ENCODE measurements at places on chromosomes 7 and 10.

GRCh38 chr10:47034441-47035051 lies 123.3 kb downstream of the PTPN20 start:
- DNase-seq: no peak

DNA sequence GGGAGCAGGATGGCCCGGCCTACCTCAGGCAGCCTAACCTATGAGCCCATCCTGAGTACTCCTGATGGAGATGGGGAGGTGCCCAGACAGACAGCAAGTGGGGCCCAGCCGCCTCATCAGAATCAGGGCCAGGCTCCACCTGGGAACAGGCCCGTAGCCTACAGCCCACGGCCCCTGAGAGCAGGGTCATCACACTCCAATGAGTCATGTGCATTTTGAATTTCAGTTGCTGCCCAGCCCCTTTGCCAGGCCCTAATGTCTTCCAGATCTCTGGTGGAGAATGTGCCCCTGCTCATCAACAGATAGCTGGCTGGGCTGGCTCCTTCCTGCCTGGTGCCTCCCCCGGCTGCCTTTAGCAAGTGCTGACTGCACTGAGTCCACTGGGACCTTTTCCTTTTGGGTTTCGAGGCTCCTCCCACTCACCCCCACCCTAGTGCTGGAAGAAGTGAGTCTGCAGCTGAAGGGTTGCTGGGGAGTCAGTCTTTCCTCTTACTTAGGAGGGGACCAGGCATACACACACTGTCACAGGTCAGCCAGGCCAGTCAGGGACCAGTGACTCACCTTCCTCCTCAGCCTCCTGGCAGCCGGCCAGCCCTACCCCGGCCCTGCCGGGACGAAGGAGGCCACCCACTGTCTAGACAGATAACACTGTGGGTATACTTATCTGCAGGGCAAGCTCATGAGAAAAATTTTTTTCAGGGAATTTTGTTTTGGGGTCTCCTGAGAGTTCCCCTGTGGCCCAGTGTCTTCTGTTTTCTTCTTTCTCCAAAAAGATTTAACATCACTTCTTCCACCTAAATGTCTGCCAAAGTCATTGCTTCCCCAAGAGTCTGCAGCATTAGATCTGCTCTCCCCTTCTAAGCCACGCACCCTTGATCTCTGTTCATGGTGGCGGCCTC lies 9.1 kb upstream of the ASIC3 start:
- DNase-seq: no peak

- DNase-seq: no peak
Measured at GRCh38 chr7:96308253-96308949, 13.5 kb downstream of the SLC25A13 start.

DNA sequence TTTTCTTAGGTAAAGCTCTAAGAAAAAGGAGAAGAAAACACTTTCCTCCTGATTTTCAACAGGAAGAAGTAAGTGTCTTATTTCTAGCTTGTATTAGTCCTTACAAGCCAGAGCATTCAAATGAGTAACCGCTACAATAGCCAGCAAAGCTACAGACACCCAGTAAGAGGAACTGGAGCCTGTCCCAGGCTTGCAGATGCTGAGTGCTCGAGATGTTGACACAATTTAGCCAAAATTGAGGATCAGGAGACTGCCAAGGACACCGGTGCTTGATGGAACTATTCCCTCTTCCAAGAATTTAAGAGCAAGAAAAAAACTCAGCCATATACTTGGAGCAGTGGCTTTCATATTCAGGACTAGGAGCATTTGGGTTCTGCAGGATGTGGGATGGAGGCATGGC lies 149.3 kb upstream of the DPP6 start:
- no peak for DNase-seq

DNA sequence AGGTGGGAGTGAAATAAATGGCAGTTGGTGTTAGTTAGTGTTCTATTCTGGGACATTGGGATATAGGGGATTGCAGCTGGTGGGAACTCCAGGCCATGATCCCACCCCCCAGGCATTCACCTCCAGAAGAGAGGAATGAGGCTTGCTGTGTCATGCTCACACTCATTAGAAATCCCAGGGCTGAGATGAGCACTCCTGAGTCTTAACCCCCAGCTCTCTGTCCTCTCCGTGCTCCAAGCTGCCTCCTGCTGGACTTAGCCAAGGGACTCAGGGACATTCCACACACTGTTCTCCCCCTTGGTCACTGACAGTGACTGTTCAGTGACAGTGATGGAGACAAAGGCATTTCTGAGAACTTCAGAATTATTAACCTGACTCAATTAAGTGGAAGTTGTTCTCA lies 21.5 kb downstream of the CYP26A1 start:
- no peak for DNase-seq

- DNase-seq: no peak
Measured at GRCh38 chr10:9757176-9757575, 1260.5 kb upstream of the CELF2 start.

- no peak for DNase-seq
Measured at GRCh38 chr10:108358912-108359311, 1194.4 kb upstream of the SORCS1 start.

- DNase-seq: no peak
Measured at GRCh38 chr7:121054925-121055324, 66.4 kb downstream of the CPED1 start.

GRCh38 chr7:157864911-157865310 lies 528.1 kb downstream of the DNAJB6 start:
- no peak for DNase-seq

DNA sequence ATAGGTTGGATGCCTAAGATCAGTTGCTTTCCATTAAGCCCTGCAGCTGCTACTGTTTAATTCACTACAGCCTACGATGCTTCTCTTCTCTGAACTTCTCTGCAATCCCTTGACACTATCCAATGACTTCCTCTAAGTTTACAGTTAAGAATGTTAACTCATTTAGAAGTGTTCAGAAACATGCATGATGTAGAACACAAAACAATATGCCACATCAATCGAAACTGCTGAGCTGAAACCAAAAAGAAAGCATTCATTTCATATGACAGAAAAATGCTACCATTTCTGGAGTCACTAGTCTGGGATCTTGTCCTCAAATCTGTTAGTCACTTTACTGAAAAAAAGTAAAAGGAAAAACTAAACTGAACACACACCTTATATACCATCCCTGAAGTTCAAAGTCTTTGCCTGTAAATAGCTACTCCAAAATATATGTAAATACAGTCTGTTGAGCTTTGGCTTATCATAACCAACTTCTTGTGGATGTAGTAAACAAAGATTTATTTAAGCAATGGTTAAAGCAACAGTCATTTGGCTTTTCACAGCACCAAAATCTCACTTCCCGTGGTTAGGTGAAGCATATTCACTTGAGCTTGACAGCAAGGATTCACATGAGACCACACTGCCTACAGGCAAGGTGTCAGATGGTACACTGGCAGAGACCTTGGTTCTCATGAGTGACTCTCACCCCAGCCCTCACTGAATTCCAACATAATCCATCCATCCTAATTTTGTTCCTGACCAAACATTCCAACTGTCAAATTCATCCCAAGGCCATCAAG lies 187.0 kb downstream of the PPP1R17 start:
- no peak for DNase-seq

DNA sequence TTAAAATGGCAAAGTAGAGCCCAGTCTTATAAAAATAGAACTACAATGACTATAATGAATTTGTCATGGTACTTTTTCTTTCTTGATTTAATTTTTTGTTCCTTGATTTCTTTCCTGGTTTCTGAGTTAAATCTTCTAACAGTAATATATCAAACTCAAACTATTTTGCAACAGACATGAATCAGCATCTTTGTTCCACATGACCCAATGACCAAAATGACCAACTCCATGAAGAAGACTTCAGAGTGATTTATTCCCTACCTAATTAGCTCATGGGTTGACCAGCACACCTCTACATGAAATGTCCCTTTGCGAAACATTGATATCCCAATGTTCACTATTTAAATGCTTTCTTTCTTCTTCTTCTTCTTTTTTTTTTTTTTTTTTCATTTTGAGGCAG lies 30.9 kb downstream of the NMT2 start:
- DNase-seq: no peak

DNA sequence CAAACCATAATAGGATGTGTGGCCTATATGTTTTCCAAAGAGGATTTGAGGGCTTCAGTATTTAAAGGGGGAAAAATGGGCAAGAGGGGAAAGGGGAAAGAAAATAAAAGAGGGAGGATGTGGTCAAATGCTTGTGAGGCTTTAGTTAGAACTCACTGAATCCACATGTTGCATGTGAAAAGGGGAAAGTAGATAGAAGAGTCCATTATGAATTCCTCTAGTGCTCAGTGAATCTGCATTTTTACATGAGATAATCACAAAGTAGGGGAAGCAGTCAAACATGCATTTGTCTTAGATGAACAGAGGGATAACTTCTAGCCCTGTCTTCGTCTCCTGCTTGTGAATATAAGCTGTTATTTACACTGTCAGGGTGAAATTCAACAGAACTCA lies 24.6 kb upstream of the AKAP9 start:
- no peak for DNase-seq

GRCh38 chr7:83166781-83167180 lies 4.1 kb upstream of the PCLO start:
- DNase-seq: no peak

- DNase-seq: no peak
Measured at GRCh38 chr7:90894122-90894521, 298.0 kb downstream of the CDK14 start.

- no peak for DNase-seq
Measured at GRCh38 chr10:6177880-6178281, 24.9 kb upstream of the PFKFB3 start.

DNA sequence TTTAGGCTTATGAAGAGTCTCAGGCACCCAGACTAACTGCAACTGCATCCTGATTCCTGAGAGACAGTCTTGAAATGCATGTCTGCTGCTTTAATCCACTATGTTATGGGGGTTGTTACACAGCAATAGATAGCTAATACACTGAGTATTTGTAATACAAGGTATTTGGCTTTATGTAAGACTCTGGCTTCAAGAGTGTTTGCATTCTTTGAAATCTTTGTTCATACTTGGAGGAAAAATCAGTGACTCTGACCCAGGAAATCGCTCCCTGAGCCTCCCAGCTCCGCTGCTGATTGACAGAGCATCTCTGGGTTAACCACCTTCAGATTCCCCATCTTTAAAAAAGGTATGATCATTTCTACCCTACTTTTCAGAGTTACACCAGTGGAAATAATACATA lies 133.9 kb downstream of the MTPAP start:
- no peak for DNase-seq

DNA sequence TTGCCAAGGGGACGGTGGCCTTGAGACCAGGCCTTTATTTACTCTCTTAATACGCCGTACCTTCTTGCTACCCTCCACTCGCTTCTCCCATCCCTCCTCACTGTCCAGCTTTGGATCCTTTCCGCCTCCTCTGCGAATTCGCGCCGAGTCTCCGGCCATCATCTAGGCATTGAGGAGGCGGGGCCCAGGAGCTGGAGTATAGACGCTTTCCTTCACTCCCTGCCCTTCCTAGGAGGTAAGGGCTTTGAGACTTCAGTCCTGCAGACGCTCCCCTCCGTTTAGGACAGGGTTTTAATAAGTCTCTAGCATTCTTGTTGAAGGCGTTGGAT lies 538 bp downstream of the TFAM start:
- no peak for DNase-seq

DNA sequence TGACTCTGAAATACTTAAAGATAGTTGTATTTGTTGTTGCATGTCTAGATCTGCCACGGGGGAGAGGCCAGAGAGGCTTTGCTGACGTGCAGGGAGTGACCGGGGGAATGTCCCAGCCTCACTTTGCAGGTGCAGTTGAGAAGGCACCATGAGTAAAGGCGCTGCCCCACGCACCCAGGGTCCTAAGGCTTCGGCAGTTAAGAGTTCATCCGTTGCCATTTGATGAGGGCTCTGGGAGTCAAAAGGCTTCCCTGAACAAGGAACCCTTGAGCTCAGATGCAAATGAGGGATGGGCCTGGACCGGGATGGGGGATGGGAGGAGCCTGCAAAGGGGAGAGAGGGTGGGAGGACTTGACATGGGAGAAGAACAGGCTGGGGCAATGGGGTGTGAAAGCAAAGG lies 20.4 kb downstream of the PPP2R2D start:
- no peak for DNase-seq

DNA sequence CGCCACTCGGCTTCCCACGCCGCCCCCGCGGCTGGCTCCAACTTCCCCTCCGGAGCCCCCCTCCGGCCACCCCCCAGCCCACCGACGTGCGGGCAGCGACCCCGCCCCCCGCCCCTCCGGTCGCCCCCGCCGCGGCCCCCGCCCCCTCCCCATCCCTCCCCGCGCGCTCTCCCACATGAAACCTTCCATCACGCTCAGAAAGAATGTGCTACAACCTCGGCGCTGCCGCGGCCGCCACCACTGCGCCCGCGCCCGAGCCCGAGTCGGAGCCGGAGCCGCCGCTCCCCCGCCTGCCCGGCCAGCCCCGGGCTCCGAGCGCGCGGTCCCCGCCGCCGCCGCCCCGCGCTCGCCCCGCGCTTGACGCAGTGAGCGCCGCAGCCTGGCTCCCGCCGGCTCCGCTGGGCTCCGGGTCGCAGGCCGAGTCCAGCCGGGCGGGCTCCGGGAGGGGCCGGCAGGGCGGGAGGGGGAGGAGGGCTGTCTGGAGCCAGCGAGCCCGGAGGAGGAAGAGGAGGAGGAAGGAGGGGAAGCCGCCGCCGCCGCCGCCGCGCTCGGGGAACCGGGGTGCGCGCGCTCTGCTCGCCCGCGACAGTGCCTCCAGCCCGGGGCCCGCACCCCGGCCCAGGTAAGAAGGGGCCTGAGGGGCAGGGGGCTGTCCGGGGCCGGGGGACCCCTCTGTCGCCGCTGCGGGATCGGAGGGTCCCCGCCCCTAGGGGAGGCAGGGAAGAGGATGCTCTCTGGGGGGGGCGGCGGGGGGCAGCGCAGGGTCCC lies 4.3 kb upstream of the ELFN1 start:
- no peak for DNase-seq

DNA sequence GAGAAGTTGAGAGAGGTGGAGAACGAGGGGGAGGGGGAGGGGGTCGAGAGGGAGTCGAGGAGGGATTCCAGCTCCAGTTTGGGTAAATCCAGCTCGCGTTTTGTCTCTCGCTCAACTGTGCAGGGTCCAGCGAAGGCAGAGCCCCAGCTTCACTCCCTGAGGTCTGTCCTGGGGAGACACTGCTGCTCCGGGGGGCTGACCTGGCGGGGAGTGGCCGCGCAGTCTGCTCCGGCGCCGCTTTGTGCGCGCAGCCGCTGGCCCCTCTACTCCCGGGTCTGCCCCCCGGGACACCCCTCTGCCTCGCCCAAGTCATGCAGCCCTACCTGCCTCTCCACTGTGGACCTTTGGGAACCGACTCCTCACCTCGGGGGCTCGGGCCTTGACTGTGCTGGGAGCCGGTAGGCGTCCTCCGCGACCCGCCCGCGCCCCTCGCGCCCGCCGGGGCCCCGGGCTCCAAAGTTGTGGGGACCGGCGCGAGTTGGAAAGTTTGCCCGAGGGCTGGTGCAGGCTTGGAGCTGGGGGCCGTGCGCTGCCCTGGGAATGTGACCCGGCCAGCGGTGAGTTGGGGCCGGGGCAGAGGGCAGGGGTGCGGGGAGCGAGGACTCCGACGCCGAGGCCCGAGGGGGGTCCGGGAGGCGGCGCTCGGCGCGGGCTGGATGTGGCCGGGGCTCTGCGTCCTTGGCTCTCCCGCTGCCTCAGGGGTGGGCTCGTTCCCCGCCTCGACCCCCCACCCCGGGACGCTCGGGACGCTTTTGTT lies at the start of gene TET1:
Gene TET1 (plus strand): TSS at position 152 of the 757 bp plus-strand sequence. CDS start 12,002 bp downstream, outside the sequence.
- no peak for DNase-seq

- DNase-seq: no peak
Measured at GRCh38 chr10:82477776-82478175, 602.8 kb downstream of the NRG3 start.

Data from cortex of kidney (tissue), 1 donor.